Lung microvascular endothelial cell (primary cell): ENCODE measurements at places on chromosomes 1 and 21.

GRCh38 chr1:33424205-33424604, 6.7 kb downstream of the PHC2 start:
- no peak for DNase-seq

GRCh38 chr1:119674111-119674526, 26.1 kb upstream of the ZNF697 start:
- no peak for DNase-seq

GRCh38 chr1:1003618-1004419, 3.9 kb upstream of the HES4 start:
- no peak for DNase-seq

DNA sequence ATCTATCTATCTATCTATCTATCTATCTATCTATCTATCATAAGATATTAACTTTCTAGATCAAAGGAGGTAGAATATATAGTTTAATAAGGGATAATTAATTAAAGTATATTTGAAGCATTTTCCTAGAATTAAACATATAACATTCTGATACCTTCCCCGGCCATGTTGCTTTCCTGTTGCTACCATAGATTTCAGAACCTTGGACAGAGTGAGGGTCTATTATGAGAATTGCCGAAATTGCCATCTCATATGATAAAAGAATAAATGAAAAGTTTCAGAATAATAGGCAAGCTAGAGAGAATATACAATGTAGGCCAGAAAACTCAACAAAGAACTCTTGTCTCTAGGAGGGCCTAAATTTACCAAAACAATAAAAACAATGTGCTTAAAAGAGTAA, 706.1 kb upstream of the TMPRSS15 start:
- no peak for DNase-seq

GRCh38 chr1:167987174-167987573, 50.3 kb upstream of the MPC2 start:
- no peak for DNase-seq

- no peak for DNase-seq
These were observed 48.9 kb downstream of the AGPAT3 start for GRCh38 chr21:43913928-43914327.

GRCh38 chr1:110209715-110210603, at the start of gene KCNC4:
Gene KCNC4, plus strand, starts transcription at chr1:110210314. Its CDS starts 1,186 bp downstream, at chr1:110211500.
- DNase-seq = peak; percentile 81

GRCh38 chr1:234096161-234096770, 191.8 kb downstream of the SLC35F3 start:
- no peak for DNase-seq

GRCh38 chr1:47262787-47263413, 30.9 kb upstream of the TAL1 start:
- DNase-seq = peak; percentile 68

- DNase-seq = peak; percentile 29
These were observed 2.7 kb upstream of the PRKACB start for GRCh38 chr1:84141182-84142003.

DNA sequence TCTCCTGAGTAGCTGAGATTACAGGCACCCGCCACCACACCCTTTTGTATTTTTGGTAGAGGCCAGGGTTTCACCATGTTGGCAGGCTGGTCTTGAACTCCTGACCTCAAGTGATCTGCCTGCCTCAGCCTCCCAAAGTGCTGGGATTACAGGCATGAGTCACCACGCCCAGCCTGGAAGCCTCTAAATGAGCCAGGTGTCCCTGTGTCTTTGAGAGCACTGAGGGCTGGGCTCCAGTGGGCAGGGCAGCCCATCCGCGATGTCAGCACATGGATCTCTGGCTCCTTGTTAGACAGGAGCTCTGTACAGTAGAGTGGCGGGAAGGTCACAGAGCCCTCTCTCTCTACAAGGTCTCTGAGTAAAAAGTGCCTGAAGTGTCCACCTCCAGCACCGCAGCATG, 124.3 kb downstream of the PGBD5 start:
- DNase-seq = no peak
